ENCODE measurements at places on chromosomes 3 and 15.

DNA sequence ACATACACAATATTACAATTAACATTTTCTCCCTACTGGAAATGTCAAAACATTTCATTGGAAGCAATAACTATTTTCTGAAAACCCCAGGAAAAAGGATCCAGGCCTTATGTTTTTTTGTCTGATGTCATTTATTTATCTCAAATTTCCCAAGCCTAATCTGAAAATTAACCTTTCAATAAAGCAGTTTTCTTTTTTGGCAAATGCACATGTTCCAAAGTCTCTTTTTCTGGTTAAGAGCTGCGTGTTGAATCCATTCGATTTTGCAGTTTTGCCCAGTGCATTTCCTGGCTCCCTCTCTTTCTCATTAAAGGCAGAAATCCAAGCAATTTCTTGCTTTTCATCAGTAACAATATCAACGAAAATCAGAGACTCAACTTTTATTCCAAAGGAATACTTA lies 222.3 kb downstream of the NR1D2 start:
- no peak for DNase-seq

DNA sequence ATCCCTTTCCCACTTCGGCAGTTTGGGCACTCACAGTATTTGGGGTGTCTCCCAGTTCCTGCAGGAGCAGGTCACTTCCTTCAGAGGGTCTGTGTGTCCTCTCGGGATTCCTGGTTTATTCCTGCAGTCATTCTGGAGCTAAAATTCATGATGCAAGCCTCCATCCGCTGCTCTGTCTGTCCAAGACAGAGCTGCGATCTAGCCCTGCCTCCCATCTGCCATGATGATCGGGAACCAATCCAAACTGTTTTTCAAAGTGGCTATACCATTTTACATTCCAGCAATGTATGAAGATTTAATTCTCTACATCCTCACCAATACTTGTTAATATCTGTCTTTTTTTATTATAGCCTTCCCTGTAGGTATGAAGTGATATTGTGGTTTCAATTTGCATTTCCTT lies 273.0 kb downstream of the EPHB1 start:
- no peak for DNase-seq

GRCh38 chr3:192957441-192958021 lies 39.9 kb upstream of the MB21D2 start:
- peak; percentile 10 for DNase-seq

- DNase-seq = no peak
Measured at GRCh38 chr3:85783291-85783690, 824.5 kb downstream of the CADM2 start.

- DNase-seq = no peak
Measured at GRCh38 chr3:179977356-179977755, 59.4 kb downstream of the PEX5L start.

GRCh38 chr3:46540550-46540949 lies 25.6 kb downstream of the LRRC2 start:
- DNase-seq = no peak

GRCh38 chr3:146226881-146227280 lies 24.0 kb downstream of the PLSCR4 start:
- DNase-seq = no peak

DNA sequence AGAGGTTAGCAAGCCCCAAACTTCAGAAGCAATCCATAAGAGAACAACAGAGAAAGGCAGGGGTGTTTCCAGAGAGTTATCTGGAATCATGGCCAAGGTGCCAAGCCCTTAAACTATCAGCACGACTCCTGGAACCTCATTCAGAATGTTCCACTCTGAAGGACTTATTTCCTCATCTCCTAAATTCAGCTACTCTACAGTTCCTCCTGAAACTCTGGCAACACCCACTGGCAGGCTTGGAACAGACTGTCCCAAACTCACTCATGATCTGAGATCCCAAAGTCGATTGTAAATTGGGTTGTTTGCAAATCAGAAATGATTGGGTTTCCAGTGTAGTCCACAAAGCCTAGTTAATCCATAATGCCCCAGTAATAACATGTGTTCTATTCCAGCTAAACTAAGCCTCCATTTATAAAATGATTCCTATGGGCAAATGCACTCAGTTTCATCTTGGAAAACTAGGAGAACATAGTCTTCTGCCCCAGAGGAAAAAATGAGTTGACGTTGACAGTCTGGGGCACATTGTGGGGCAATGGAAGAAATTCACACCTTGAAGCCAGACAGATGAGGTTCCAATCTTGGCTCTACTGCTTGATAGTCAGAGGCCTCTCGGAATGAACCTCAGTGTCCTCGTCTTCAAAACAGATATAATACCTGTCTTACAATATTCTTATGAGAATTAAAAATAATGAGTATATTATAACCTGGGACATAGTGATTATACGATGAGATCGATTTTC lies 65.9 kb downstream of the SLCO2A1 start:
- no peak for DNase-seq

DNA sequence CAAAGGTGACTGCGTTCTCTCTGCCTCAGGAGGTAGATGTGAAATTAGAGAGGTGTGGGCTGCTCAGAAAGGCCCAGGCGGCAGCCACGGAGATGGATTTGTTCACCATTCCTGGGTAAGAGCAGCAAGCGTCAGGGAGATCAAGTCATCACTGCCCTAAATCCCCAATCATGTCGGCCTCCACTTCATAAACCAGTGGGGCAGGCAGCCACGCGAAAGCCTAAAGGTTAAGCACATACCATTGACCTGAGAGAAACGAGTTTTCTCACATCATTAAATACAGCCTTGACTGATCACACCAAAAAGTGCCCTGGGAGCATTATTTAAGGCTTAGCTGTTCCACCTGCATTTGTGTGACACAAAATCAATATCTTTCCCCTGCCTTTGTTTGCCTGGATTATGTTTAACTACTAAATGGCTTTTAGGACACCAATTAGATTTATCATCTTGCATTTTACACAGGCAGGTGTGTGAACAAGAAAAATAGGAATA lies 50.7 kb upstream of the FOXB1 start:
- DNase-seq = no peak

DNA sequence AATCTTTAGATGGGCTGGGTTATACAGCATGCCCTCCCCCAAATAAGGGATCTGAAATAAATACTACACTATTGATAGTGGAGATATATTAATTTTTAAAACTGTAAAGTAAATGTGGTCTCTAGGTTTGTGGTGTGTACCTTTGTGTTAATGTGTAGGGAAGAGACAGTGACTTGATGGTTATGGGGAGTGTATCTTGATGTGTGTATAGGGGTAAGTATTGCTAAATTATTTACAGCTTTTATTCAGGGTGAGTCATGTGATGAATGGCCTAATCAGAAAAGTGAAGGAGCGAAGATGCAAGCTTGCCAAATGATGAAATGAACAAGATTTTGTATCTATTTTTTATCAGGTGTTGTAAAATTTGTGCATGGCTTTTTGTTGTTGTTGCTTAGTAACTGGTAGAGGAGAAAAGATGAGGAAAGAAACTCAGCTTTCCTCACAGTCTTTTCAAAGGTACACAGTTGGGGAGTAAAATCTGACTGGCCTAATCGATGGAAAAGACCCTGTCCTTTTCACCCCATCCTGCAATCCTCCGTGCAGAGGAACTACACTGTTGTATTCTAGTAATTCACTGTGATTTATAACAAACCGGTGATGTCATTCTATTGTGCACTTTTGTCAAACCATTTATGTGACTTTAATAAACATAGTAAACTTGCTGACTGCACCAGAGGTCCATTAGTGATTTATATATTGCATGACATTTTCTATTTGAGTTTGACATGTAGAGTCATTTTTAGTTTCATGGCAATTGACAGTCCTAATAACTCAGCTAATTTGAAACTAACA lies 17.7 kb downstream of the FEM1B start:
- DNase-seq = no peak

DNA sequence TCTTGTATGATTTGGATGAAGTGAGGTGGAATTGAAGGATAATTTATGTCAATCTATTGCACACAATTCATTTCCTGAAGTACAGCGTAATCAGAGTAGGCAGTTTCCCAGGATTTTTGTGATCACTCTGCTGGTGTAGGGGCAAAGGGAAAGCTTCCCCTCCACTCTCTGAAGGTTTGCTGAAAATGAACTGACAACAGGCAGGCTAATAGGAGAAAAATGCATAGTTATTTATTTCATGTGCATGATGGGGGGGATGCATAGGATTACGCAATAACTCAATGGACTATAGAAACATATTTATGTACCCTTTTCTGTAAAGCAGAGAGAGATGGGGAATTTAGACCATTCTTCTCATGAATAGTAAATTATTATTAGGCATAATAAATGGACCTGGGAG lies 872.9 kb downstream of the NAALADL2 start:
- DNase-seq = no peak

- DNase-seq = no peak
Measured at GRCh38 chr3:169509780-169510692, 153.5 kb downstream of the MECOM start.

DNA sequence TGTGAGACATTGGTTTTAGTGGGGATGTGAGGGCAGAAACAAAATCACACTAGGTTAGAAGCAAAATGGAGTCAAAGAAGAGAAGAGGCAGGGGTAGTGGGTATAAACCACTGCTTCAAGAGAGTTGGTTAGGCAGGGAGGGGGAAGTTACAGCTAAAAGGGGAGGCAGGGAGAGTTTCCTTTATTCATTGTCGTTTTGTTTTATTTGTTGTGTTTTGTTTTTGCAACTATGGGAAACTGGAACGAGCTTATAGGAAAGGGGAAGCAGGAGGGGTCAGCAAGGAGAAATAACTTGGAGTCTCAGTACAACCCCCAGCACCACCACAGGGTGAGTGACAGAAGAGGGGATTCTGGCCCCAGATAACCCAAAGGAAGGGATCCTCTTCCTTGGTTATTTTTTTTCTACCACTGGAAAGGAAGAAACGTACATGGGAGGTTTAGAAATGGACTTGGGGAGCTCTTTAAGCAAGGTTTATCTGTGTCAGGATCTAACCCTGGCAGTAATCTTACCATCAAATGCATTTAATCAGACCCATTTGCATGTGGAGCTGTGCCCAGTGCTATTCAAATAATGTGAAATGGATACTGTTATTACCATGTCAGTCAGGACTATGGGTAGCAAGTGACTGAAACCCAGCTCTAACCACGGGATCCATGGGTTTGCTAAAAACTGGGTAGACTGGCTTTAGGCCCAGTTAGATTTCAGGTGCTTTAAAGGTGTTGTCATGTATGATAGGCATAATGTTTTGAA lies 68.7 kb downstream of the CCNL1 start:
- no peak for DNase-seq

GRCh38 chr15:79192462-79193036 lies 90.0 kb upstream of the ANKRD34C start:
- no peak for DNase-seq

DNA sequence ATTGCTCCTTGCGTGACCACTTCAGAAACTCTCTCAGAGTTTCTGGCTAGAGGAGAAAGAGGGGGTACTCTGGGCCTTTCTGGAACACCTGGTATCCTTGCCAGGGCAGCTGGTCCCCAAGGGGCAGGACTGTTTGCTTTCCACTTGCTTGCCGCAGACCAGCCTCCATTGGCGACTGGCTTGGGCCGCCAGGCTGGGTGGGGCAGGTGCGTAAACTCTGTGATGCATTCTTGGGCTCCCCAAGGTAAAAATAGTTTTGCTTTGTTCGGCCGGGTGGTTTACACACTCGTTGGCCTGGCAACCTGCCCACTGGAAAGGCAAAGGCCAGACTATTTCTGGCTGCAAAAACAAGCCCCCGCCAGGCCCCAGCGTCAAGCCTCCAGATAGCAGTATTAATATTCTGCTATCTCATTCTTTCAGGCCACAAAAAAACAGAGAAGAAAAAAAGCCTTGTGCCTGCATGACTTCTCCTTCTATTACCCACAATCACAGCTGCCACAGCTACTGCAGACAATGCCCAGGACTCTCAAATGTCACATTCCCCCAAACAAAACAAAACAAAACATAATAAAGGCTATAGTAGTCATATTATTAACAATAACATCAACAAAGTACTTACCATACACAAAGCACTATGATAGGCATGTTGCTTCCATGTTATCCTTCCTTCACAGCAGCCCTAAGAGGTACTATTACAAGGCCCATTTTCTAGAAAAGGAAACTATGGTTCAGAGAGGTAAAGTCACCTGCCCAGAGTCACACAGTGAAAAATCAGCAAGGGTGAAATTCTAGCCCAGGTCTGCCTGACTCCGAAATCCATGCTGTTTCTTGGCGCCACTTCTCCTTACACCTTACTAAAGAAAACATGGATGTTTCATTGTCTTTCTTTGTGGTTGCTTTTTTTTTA lies 14.0 kb upstream of the SSUH2 start:
- no peak for DNase-seq

GRCh38 chr3:98136631-98137030 lies 6.1 kb downstream of the OR5H1 start:
- no peak for DNase-seq

DNA sequence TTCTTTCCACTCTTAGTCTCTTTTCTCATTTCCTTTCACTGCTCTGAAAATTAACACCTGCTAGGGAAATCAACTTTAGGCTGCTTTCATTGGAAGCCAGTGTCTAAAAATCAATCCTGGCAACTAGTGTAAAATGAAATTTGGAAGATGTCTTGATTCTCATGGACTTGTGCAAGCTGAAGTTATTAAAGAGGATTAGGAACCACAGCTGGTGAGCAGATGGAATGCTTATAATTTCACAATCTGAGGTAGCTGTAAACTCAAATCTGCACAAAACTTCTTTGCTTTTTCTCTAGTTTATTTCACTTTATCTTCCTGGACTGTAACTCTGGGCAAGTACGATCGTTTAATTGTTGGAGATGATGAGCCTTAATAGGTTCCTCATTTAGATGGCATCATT lies 175.6 kb downstream of the GHSR start:
- DNase-seq = no peak

GRCh38 chr3:145623349-145623748 lies 537.6 kb downstream of the PLOD2 start:
- no peak for DNase-seq

GRCh38 chr3:187963677-187964385 lies 190.1 kb upstream of the LPP start:
- no peak for DNase-seq

DNA sequence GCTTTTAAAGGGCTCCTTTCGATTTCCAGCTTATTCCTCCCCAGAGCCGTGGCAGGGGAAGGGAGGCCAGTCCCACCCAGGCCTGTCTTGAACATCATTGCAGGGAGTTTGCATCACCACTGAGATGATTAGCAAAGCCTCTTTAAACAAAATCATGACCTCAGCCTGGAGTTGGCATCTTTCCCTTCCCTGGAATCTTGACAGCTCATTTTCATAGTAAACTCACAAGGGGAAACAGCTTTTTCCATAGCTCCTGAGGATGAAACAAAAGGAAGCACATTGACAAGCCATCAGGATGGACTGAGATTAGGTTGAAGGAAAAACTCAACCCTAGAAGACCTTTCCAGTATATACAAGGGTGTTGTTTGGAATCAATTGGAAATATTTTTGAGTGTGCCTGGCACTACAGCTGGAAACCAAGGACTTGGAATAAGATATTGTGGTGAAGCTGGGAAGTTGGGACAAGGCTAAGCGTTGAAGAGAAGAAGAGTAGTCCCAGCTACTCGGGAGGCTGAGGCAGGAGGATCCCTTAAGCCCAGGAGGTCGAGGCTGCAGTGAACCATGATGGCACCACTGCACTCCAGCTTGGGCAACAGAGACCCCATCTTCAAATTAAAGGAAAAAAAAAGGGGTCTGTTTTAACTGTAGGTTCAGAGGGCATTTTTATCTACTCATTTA lies 3.1 kb upstream of the LARP6 start:
- DNase-seq = no peak

GRCh38 chr15:50908209-50909009 lies at the start of gene AP4E1:
TSS of gene AP4E1 (plus strand) at chr15:50908683. CDS start at chr15:50908779, 96 bp downstream.
- peak; percentile 94 for DNase-seq
